ENCODE measurements at places on chromosomes 6 and 20. TPM values are rescaled to one million over a fixed set of nuclear protein-coding genes. Genes with fewer than 3 reads are reported as not detected.

DNA sequence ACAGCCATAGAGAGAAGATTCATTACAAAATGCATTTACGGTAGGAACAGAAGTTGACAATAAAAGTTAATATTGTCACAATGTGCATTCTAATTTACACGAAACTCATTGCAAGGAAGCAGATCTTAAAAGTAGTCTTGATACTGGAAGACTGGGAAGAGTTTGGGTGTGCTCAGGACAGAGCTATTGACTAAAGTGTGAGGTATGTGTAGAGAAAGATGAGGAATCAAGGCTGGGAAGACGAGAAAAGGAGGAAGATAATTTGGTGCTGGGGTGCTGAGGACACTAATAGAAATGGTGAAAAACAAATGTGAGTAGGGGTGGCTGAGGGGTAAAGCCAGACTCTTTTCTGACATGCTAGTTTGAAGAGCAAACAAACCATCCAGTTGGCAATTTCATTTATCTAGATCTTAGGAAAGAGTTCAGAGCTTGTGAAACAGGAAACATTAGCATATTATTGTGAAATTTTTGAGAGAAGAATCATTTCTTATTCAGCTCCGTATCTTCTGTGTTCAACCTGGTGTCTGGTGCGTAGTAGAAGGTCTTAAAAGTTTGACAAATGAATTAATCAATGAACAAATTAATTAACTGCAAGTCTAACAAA is 72.7 kb downstream of the ELOVL4 start:
- DNase-seq, result no peak

GRCh38 chr6:153312634-153313033 is 181.6 kb upstream of the RGS17 start:
- peak; percentile 66 for DNase-seq

DNA sequence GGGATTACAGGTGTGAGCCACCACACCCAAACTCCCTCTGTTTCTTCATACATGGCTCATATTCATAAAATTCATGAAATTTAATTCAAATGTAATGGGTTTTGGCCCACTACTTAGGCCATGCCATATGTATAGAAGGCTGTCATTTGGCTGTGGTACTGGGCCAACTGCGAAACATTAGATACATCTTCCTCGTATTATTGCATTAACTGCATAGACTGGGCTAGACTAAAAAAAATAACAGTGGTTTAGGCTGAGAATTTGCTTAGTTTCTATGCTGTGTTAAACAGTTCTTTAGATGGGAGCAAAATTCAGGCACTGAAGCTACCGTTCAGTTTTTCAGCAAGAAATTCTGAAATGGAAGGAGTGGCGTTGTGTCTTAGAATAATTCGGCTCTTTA is 133.6 kb downstream of the DOK5 start:
- DNase-seq, result no peak

- DNase-seq, result peak; percentile 63
These were observed 95.1 kb downstream of the SNAP25 start for GRCh38 chr20:10313701-10314100.

- DNase-seq, result no peak
These were observed 269.9 kb upstream of the SYNCRIP start for GRCh38 chr6:85912582-85912981.

GRCh38 chr6:160972111-160972510 is 19.5 kb upstream of the MAP3K4 start:
- DNase-seq, result no peak

- no peak for DNase-seq
These were observed 25.2 kb downstream of the ILRUN start for GRCh38 chr6:34671367-34671766.

Gene MUC22
- 0.06 TPM for total RNA-seq

Gene LST1
- total RNA-seq, result 11.1 TPM

Gene KIZ
- total RNA-seq, result 37.7 TPM

Gene TBX18
- total RNA-seq, result 9.1 TPM

Gene RNF8
- 21.7 TPM for total RNA-seq

Gene TSBP1
- total RNA-seq, result not detected
